Fibroblast of the aortic adventitia (primary cell): ENCODE measurements at places on chromosomes 5 and 9.

- DNase-seq, result no peak
Measured at GRCh38 chr5:73825736-73826135, 199.7 kb downstream of the ARHGEF28 start.

DNA sequence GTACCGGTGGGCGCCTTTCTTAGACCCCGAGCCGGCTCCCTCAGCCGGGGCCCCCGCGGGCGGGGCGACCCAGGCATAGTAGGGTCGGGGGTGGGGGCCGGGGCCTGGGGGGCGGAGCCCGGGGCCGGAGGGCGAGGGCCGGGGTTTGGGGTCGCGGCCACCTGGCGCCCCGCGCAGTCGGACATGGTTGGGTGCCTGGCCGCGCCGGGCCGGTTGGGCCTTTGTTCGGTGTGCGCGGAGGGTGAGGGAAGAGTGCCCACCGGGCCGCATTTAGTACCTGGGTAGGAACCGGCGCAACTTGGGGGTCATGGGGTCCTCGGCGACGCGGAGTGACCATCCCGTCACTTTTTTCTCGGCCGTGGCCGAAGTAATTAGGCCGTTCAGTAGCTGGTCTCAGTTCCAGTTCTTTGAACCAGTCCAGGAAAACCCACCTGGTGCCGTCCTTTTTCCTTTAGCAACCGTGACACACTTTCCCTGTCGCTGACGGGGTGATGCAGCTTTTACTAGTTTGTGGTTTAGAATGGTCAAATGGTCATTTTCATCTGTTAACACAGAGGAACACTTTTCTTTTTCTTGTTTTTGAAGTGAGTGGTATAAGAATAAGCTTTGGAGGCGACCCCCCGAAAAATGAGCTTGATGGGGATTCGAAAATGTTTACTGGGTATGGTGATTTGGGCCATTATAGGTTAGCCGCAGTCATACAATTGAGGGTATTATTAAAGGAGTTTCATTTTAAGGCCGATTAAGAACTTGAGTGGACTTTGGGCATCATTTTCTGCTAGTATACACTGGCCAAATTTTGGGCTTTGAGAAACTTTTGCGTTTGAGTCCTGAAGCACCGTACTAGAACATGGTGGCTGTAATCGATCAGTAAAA lies 589 bp downstream of the CKS2 start:
- peak; percentile 40 for DNase-seq

- no peak for DNase-seq
Measured at GRCh38 chr5:136749016-136749415, 383.7 kb upstream of the TRPC7 start.

GRCh38 chr9:135700525-135700924 lies 1.2 kb upstream of the SOHLH1 start:
- no peak for DNase-seq

GRCh38 chr5:126044111-126044668 lies 379.0 kb upstream of the GRAMD2B start:
- peak; percentile 97 for DNase-seq

GRCh38 chr5:93336330-93337110 lies 244.5 kb downstream of the NR2F1-AS1 start:
- peak; percentile 20 for DNase-seq

- no peak for DNase-seq
Measured at GRCh38 chr9:20125727-20126126, 336.9 kb upstream of the SLC24A2 start.

- no peak for DNase-seq
Measured at GRCh38 chr5:136037001-136037705, 8.4 kb downstream of the TGFBI start.

DNA sequence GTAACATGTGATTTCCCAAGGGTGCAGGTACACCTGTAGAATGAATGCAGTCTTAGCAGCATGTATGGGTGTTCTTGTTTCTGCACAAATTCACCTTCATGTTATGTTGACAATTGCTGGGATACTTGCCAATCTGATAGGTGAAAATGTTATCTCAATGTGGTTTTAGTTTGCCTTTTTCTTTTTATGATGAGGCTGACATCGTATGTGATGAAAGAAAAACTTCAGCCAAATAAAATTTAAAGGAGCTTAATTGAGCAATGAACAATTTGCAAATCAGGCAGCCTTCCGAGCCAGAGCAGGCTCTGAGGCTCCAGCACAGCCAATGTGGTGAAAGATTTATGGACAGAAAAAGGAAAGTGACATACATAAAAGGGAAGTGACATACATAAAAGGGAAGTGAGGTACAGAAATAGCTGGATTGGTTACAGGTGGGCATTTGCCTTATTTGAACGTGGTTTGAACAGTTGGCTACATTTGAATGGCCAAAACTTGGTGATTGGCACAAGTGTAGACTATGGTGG lies 10.5 kb downstream of the TAL2 start:
- no peak for DNase-seq

DNA sequence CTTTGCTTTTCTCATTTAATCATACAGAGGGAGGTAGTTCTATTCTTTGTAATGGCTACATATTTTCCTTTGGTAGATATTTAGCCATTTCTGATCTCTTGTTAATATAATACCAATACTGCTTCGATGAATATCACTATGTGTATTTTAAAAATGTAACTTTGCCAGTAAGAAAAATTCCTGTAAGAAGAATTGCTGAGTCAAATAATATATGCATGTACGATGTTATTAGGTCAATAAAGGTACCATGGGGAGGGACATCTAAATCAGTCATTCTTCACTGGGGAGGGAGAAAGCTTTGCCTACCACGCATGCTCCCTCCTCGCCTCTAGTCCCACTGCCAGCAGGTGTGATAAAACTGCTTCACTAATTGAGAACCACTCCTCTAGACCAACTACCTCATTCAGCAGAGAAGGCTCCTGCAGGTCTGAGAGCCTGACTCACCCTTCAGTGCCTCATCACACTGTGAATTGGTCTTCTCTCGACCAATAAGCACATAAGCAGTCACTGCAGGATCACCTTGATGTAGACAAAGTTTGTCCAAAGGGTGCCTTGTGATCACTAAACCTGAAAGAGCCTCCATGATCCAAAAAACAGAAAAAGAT lies 56.1 kb upstream of the TBCA start:
- no peak for DNase-seq

GRCh38 chr5:125041798-125042197 lies 295.4 kb upstream of the ZNF608 start:
- DNase-seq, result no peak

DNA sequence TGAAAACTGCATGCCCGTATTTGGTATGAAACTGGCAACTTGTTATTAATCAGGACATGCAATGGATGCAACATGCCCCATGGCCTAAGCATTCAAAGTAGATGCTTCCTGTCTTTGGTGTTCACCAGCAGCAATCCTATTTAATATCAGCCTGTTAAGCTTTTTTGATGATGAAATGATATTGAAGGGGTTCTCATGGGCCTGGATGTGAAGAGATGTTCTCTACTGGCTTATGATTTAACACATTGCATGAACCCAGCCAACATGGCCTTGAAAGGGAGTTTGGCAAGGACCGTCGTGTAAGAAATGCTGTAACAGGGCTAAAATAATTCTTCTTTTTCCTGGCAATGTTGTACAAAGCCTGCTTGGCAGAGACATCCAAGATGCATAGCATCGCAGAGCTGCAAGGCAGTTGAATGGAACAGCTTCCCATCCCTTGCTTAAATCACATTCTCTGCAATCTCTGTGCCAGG lies 111.2 kb downstream of the SMARCA2 start:
- peak; percentile 95 for DNase-seq

DNA sequence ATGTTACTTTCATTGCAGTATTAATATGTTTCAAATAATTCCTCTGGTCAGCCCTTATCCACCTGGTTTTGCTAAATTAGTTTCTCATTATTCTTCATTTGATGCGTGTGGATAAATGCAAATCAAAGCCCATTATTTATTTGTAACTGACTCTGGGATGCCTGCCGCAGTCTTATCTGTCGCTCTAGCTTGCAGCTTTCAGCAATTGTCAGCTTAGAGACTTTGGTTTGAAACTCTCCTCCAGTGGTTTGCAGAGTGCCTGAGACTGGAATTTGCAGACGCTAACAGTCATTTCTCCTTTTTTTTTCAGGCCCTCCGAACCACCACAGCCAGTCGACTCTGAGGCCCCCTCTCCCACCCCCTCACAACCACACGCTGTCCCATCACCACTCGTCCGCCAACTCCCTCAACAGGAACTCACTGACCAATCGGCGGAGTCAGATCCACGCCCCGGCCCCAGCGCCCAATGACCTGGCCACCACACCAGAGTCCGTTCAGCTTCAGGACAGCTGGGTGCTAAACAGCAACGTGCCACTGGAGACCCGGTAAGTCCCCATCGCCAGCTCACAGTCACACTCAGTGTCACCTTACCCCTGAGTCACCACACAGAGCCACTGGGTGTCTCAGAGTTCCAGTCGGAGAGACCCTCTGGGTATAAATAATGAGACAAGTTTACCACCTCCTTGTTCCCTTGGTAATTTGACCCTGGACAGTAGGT lies 339.0 kb upstream of the WWC1 start:
- no peak for DNase-seq

DNA sequence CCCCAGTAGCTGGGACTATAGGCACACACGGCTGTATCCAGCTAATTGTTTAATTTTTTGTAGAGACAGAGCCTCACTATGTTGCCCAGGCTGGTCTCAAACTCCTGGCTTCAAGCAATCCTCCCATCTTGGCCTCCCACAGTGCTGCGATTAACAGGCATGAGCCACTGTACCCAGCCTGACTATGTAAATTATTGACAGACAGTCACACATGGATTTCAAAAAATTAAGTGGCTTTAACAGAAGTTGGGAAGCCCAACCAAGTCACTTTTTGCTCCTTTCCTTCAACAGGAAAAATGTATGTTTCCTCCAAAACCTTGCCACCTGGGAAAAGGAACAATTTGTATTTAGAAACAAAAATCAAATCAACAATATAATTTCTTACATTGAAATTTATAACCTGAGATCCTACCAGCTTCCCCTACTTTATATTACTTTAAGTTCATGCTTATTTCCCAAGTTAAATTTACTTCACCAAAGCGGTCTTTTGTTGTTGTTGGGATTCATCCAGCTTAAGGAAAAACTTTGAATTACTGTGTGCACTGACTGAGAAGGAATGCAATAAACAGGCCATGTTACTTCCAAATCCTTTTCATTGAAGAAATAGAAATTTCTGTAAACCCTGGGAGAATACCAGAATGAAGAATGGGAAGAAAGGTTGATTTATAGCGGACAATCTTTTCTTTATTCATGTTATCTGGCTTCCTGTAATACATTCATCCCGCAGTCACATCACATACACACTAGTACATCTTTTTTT lies 8.6 kb downstream of the PCA3 start:
- DNase-seq, result peak; percentile 54

DNA sequence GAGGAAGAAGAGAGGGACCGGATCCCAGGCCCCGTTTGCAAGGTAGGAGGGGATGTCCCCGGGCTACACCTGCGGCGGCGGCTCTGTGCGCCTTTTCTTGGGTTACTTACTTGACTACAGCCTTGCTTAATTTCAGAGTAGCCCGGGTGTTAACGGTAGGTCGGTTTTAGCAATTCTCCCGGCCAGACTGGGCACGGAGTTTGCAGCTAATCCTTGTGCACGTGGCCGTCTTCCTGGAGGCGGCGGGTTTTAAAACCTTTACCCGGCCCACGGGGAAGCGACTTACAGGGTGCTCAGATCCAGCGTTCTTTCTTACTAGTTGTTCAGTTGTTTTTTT lies 313 bp downstream of the BRIX1 start:
- DNase-seq, result no peak

- DNase-seq, result peak; percentile 74
Measured at GRCh38 chr5:149268928-149269557, 2.6 kb upstream of the AFAP1L1 start.

GRCh38 chr5:156402387-156402921 lies 75.5 kb downstream of the SGCD start:
- no peak for DNase-seq

- DNase-seq, result peak; percentile 73
Measured at GRCh38 chr9:35820076-35820475, 5.2 kb upstream of the HINT2 start.

GRCh38 chr5:117207088-117207668 lies 632.6 kb upstream of the SEMA6A start:
- DNase-seq, result no peak

GRCh38 chr5:69024241-69024651 lies 69.6 kb upstream of the SLC30A5 start:
- DNase-seq, result peak; percentile 46

DNA sequence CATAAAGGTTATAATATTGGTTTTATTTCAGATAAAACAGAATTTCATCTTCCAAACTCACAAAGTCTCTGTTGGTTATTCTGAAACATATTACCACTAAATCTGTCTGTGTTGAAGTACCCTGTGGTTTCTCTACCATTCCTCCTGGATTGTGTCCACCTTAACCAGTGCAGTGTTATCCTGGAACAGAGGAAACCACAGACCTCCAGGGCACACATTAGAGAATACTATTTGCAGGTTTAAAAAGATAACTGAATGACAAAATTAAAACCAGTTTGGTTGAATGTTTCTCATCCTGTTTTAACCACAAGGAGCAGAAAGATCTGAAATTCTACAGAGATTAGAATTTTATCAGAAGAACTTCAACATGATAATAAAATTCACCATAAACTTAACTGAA lies 251.8 kb downstream of the CWC27 start:
- peak; percentile 73 for DNase-seq

DNA sequence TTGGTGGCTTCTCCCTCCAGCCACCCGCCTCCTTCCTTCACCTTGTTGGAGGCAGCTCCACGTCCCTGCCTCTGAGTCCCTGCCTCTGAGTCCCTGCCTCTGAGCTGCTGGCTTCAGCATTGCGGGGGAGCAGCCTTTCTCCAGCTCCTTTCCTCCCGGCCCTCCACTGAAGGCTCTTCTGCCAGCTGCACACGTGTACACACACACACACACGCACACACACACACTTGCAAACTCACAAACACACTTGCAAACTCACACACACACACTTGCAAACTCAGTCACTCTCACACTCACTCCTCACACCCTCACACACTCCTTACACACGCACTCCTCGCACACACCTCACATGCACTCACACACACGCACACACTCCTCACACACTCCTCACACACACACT lies 45.1 kb downstream of the C9orf50 start:
- no peak for DNase-seq

DNA sequence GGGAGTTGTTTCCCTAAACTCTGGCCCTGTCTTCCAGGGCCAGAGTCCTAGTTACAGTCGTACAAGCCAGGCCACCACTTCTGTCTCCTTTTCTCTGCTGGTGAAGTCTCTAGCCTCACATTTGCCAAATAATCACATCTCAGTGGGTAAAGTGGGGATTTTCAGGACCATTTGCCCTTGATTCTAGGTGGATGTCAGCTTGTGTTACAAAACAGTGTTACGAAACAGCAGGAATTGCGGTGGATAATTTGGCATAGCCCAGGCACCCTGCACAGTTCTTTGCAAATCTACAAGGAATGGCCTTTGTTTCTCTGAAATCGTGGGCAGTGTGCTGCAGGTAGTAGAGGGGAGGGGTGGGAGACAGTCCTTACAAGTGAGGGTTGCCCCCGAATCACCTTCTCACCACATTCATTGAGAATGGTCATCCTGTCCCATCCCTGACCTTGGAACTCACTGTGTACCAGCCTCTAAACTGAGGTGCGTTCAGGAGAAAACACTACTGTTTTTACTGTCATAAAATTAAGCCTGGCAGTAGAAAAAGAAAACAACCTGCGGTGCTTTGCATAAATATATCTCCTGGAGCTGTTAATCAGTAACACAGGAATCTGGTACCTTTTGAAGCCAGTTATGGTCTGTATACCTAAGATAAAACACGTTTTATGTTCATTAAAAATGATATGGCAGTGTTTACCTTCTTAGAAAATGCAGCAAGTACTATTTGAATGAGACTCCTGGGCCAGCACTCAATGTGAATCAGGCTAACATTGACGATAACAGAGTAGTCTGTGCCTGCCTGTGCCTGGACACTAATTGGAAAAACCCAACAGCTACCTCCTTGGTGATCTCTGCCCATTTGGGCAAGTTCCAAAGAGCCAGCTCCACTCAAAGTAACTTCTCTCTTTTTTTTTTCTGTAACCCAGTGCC lies 44.3 kb downstream of the CYSTM1 start:
- DNase-seq, result peak; percentile 58
